ENCODE measurements at places on chromosomes 5 and 9.

GRCh38 chr9:134055981-134056461, 11.8 kb downstream of the BRD3 start:
- DNase-seq: no peak

DNA sequence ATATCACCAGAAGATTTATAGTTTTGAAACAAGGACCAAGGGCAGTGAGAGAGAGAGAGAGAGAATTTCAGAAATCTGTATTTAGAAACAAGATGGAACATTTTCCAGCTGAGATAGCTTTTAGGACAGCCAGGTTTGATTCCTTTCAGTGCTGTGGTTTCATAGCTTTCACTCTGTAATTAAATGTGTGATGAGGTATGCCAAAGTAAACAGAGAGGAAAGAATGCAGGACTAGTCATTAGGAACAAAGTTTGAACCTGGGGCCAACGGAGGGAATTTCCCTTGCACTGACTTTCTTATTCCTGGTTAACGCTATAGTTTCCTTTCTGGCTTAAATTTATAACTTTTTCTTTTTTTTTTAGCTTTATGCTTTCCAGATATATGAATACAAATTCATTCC, 10.0 kb upstream of the CCL28 start:
- DNase-seq: no peak

- DNase-seq: no peak
Observed at GRCh38 chr5:134509308-134510040, 16.0 kb upstream of the JADE2 start.

DNA sequence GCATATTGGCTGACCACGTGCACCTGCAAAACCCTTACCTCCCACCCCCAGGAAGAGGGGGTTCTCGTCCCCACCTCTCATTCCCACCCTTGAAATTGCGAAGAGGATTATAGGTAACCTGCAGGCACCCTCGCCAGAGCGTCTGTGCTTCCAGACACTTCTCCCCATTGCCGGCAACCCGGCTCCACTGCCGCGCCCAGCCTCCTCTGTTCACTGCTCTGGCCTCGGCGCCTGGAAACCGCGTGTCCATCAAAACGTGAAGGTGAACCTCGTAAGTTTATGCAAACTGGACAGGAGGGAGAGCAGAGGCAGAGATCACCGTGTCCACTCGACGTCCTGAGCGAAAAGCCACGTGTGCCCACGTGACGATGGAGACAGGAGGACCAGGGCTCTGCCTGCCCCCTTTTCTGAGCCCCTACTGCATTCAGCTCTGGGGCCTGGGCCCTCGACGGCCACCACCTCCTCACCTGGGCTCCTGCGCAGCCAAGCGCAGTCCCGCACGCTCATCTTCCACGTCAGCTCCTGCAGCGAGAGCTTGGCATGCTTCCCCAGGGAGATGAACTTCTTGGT, 1.9 kb downstream of the TERT start:
- no peak for DNase-seq

DNA sequence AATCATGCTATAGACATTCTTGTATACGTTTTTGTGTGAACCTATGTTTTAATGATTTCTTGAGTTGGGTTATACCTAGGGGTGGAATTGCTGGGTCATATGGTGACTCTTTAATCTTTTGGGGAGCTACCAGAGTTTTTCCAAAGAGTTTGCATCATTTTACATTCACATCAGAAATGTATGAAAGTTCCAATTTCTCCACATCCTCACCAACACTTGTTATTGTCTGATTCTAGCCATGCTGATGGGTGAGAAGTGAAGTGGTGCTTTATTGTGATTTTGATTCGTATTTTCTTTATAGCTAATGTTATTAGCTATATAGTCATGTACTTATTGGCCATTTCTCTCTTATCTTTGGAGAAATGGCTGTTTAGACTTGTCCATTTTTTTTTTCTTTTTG, 18.1 kb downstream of the OCLN start:
- DNase-seq: no peak

DNA sequence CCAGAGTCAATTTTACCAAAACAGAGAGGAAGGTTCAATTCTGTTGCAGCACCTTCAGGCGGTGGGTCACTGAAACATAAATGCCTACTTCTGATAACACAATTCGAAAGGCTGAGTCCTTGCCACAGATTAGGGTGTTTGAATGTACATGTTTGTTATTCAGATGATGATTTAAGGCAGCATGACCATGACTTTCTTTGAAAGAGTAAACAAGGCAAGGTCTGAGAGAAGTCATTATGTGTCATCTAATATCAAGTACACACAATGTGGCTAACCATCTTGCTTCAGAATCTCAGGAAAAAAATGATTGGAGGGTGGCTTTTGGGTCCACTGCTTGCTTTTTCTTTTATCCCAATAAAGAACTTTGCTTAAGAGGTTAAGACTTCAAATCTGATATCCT, 457.5 kb downstream of the TAF11L14 start:
- DNase-seq: no peak

- DNase-seq: no peak
Observed at GRCh38 chr5:43104057-43104456, 16.7 kb upstream of the ZNF131 start.

GRCh38 chr5:129499208-129499852, 39.2 kb downstream of the ADAMTS19 start:
- no peak for DNase-seq

DNA sequence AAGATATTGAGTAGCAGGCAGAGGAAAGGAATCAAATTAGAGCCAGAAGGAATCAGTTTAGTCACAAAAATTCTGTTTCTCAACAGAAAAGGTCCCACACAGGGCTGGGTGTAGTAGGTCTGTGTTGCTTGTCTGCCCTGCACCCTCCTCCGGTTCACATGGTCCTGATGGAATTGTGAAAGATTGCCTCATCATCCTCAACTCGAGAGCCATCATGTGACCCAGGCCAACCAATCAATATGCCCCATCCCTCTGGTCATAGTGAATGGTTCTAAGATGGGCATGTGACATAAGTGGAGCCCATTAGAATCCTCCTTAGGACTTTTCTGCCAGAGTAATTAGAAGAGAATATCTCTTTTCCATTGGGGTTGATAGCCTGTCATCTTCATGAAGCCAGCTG, 56.7 kb upstream of the RAD23B start:
- no peak for DNase-seq

GRCh38 chr5:72159501-72159911, 52.2 kb downstream of the MAP1B start:
- DNase-seq: no peak

Measured in activated CD8-positive, alpha-beta memory T cell treated with anti-CD3 and anti-CD28 coated beads for 4 hours (primary cell).